ENCODE measurements at places on chromosomes 1 and 21. TPM values are rescaled to one million over a fixed set of nuclear protein-coding genes. Genes with fewer than 3 reads are reported as not detected.

- no peak for DNase-seq
These were observed 130.6 kb downstream of the HHIPL2 start for GRCh38 chr1:222417264-222417663.

DNA sequence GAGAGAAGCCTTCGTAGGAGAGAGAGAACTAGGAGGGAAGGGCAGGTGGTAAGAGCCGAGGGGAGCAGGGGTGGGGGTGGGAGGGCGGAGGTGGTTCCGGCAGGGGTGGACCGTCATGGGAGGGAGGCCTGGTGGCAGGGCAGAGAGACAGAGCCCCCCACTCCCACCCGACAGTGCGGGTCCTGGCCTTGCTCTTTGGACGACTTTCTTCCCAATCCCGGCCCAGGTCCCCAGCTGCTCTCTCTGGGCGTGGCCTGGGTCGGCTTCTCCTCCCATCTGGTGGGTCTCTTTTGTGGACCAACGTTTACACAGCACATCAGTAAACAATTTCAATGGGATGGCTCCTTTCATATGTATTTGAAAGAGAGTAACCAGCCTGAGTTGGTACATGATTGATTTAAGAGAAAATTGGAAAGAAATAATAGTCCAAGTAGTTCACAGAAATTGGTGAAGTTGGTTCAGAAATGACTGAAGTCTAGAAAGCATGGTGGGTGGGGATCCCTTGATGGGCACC lies 56.9 kb downstream of the LDLRAD2 start:
- no peak for DNase-seq

DNA sequence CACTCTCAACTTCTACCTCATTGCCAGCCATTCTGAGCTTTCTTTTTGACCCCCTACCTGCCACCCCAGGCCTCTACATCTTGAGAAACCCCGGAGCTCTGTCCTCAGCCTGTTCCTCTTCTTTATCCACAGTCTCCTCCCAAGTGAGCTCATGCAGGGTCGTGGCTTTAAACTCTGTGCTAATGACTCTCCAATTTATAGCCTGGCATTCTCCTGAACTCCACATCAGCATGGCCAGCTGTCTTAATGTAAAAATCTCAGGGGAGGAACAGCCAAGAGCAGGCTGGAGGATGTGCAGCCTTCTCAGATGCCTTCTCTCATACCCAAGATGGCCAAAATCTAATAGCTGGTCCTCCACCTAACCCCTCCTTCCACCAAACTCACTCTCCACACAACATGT lies 84.2 kb downstream of the CCDC185 start:
- DNase-seq = no peak

ILDR2 gene
- 4.6 TPM for total RNA-seq

BRINP2 gene
- total RNA-seq = under 0.01 TPM

FRRS1 gene
- 9.7 TPM for total RNA-seq

ADORA1 gene
- total RNA-seq = 15.0 TPM

Data from RPMI7951 (cell line).